Foreskin keratinocyte (primary cell): ENCODE measurements at places on chromosomes 1 and 21.
A peak's percentile ranks its signal among the peaks of the same experiment; 100 is the strongest.

GRCh38 chr1:36328088-36328480 is 4.6 kb upstream of the EVA1B start:
- no peak for DNase-seq

- no peak for DNase-seq
These were observed 56.6 kb downstream of the RYR2 start for GRCh38 chr1:237098541-237098940.

DNA sequence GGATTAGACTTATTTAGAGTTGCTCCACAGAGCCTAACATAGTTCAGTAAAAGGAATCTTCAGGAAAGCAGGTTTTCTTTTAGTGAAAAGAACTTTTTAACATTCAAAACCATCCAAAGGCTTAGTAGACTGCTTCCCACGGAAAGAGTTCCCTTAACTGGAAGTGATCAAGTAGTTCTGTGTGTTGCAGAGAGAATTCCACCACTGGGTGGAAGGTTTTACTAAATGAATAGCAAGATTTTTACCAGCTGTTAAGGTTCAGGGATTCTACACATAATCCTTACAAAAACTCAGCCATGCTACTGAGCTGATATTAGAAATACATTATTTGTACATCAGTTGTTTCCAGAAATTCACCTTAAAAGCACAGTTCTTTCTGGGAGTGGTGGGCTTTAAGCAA is 119.7 kb downstream of the GDAP2 start:
- DNase-seq, result no peak

DNA sequence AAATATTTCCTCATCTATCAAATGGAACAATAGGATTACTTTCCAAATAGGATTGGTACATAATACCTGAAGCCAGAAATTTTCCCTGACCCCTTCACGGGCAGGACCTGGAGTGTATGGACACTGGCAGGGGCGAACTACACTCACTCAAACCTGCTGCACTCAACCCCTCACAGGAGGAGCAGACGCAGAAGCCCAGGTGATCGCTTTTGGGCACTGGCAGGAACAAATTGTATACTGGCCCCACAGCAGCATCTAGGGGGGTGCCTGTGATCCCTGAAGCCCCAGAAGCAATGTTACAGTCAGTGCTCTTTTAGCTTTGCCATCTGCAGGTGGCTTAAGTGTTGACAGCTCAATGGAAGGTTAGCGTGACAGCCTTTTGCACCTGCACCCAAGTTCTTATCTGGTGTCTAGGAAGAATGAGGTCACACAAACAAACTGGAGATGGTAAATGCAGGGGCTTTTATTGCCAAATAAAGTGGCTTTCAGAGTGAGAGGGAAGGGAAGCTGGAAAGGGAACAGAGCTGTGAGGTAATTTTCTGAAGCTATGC is 199.2 kb upstream of the NEGR1 start:
- DNase-seq, result no peak

DNA sequence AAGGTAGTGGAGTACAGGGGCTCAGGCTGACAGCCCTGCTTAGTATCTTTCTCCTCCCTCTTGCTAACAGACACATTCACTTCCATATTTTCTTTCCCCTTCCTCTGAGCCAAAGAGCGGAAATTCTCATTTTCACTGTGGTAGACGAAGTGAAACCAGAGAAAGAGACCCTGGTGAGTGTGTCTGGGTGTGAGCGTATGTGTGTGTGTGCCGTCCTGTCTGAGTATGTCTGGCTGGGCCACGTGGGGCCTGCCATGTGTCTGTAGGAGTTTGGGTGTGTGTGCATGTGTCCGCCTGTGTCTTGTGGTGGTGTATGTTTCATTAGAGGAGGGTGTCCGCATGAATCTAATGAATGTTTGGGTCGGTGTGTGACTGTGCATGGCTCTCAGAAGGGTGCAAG is 1.7 kb downstream of the COL8A2 start:
- no peak for DNase-seq

- peak; percentile 70 for DNase-seq
These were observed 56.8 kb upstream of the GNG12 start for GRCh38 chr1:67889953-67890567.

GRCh38 chr1:178768423-178768822 is 43.4 kb downstream of the RALGPS2 start:
- DNase-seq, result no peak

DNA sequence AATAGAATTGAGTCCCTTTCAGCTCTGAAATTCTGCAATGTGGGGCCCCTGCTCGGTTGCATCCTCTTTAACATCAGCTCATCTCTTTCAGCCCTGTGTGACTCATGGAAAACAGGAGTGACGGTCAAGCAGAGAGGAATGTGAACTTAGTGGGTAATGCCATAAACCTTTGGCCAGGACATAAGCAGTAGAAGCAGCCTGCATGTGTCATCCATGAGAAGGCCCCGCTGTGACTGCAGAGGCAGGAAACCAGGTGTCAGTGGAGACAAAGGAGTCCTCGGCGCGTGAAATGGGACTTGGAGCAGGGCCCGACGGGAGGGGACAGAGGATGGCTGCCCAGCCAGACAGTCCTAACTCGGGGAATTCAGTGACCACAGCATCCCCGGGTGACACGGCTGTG is 21.1 kb upstream of the EPHB2 start:
- DNase-seq, result peak; percentile 35

DNA sequence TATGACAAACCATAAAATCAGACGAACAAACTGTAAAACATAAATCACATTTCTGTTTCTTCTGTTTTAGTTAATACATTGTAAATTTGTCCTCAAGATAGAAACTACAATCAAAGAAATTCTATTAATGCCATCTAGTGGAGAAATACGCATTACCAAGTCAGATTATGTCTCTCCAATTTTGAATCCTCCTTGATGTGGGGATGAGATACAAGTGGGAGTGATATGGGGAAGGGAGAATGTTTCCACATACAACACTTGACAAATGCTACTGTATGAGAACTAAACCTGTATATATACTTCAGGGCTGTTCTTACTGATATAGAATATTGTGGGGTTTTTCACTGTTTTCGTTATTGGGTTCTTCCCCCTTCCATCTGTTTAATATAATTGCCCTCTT is 2.6 kb downstream of the HFM1 start:
- no peak for DNase-seq

GRCh38 chr1:41343790-41344699 is 17.2 kb upstream of the FOXO6 start:
- no peak for DNase-seq

DNA sequence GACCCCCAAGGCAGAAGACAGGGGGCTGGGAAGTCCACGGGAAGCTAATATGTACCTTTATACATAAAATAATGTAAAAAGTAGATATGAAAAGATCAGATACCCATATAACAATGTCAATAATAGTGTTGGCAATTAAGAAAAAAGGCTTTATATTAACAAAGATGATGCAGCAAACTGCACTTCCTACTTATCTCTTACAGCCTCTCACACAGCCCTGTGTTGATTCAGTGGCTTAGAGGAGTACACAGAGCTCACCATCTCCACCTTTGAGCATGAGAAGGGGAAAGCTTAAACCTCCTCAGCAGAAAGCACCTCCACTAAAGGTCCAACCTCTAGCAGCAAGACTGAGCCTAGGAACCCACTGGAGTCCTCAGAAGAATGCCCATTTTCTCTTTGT is 7.2 kb upstream of the VSIG8 start:
- DNase-seq, result no peak

- peak; percentile 95 for DNase-seq
These were observed 40.1 kb downstream of the ELK4 start for GRCh38 chr1:205591522-205592351.

GRCh38 chr1:16243936-16244649 is 7.1 kb upstream of the CPLANE2 start:
- DNase-seq, result no peak

DNA sequence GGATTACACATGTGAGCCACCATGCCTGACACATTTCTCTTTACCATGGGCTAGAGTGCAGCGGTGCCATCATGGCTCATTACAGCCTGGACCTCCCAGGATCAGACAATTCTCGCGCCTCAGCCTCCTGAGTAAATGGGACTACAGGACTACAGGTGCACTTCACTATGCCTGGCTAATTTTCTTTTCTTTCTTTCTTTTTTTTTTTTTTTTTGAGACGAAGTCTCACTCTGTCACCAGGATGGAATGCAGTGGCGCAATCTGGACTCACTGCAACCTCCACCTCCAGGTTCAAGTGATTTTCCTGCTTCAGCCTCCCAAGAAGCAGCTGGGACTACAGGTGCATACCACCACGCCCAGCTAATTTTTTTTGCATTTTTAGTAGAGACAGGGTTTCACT is 14.8 kb upstream of the KIF1B start:
- peak; percentile 72 for DNase-seq

GRCh38 chr1:1892079-1892762 is 1.3 kb upstream of the GNB1 start:
- peak; percentile 35 for DNase-seq

GRCh38 chr1:155888481-155888880 is 22.7 kb downstream of the RIT1 start:
- DNase-seq, result no peak

DNA sequence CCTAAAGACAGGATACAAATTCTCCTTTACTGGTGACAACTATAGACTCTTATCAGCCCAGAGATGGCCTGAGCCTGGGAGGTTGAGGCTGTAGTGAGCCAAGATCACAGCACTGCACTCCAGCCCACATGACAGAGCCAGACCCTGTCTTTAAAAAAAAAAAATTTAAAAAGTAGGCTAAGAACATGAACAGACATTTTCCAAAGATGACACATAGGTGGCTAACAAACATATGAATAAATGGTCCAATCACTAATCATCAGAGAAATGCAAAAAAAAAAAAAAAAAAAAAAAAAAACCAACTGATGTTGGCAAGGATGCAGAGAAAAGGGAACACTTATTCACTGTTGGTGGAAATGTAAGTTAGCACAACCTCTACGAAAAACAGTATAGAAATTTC is 65.0 kb downstream of the TOR3A start:
- DNase-seq, result no peak

- peak; percentile 17 for DNase-seq
These were observed 103.0 kb upstream of the PLXNA2 start for GRCh38 chr1:208347191-208347590.

DNA sequence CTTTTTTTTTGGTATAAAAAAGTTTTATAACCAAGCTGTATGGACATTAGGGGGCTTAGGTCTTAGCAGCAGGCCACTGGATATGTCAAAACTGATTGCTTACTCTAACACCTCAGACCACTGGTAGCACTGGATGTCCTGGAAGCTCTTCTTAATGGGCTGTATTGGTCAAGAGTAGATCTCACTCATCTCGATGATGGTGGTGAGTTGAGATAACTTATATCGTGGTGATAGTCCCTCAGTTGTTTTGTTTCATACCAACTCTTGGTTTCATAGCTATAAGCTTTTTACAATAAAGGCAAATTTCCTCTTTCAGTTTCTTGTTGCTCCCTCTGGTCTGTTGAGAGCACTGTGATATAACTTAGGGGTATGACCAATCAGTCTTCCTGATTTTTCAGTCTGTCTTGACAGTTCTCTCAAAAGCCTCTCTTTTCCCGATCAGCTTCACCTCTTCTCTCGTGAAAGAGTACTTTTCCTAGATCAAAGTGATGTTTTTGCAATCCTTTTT is 9.7 kb upstream of the AGO1 start:
- no peak for DNase-seq

DNA sequence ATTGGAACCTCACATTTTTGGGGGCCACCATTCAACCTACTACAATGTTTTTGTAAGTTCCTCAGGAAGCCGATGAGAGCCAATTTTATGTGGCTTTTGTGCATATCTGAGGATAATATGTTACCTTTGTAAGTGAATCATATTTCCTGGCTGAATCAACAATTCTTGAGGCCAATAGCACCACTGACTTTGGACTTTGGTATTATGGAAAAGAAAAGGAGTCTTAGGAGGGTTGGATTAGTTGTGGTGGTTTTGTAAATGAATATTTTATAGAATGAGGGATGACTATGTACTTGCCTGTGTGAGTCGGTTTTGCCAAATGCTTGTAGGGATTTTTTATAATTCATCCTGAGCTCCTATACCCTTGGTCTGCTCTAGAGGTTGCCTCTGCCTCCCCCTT is 181.5 kb upstream of the HMGB4 start:
- DNase-seq, result no peak

DNA sequence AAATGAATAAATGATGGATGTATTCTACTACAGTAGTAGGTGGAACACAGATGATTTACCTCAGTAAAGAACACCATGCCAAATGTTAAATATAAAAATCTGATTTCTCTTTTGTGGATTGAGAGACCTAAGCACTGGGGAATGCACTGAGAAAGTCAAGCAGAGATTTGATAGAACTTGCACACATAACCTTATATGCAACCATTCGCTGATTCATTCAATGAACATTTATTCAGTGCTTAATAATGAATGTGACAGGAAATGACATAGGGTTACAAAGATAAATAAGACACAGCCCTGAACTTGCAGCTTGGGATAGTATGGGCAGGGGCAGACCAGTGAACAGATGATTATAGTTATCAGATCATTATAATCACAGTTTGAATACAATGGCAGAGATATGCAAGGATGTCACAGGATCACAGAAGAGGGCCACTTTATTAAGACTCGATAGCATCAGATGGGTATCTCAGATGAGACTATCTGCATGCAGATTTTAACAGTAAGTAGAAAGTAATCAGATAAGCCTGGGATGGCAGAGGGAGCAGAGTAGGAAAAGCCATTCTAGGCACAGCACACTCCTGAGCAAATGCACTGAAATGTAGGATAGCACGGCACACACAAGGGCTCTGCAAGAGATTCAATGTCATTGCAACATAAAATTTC is 169.4 kb downstream of the ASTN1 start:
- peak; percentile 89 for DNase-seq

- no peak for DNase-seq
These were observed 132.4 kb downstream of the DSCAM start for GRCh38 chr21:40714536-40714935.

- DNase-seq, result no peak
These were observed 362.4 kb downstream of the NEGR1 start for GRCh38 chr1:71919811-71920509.

DNA sequence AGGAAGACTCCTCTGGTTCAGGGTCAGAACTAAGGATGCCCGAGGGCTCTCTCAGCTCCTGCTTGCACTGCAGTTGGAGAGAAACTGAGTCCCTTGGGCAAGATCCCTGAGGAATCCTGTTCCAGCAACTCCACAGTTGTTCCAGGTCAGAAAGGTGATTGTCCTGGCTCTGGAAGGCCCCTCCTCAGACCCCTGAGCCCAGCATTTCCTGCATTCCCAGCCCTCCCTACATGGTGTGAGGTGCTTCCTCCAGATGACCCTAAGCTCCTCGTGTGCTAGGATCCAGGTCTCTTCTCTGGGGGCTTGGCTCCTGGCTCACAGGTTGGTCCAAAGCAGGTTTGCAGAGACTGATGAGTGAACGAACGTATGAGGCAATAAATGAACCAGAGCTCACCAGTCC is 11.5 kb downstream of the LDLRAD1 start:
- DNase-seq, result no peak

DNA sequence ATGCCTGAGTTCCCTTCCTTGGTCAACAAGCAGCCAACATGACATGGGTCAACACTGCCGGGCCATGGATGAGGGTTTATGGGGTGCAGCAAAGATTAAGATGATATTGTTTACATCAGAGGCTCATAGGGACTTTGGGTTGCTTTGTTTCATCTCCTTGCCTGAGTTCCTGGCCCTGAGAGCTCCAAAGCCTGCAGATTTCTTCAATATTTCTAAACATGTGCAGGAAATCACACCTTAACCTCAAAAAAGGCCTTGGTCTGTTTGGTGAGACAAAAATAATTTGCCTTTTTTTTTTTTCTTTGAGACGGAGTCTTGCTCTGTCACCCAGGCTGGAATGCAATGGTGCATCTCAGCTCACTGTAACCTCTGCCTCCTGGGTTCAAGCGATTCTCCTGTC is 876 bp downstream of the SLAMF8 start:
- no peak for DNase-seq

- no peak for DNase-seq
These were observed 50.7 kb upstream of the H6PD start for GRCh38 chr1:9183898-9184297.

GRCh38 chr1:213737398-213738035 is 250.3 kb upstream of the PROX1 start:
- DNase-seq, result no peak
